Left colon (tissue), 2 donors: ENCODE measurements at places on chromosomes 2 and 18.

- DNase-seq, result no peak
These were observed 68.3 kb downstream of the REV1 start for GRCh38 chr2:99421469-99421868.

- DNase-seq, result peak; percentile 54
These were observed 3.1 kb downstream of the STK39 start for GRCh38 chr2:168244318-168244717.

DNA sequence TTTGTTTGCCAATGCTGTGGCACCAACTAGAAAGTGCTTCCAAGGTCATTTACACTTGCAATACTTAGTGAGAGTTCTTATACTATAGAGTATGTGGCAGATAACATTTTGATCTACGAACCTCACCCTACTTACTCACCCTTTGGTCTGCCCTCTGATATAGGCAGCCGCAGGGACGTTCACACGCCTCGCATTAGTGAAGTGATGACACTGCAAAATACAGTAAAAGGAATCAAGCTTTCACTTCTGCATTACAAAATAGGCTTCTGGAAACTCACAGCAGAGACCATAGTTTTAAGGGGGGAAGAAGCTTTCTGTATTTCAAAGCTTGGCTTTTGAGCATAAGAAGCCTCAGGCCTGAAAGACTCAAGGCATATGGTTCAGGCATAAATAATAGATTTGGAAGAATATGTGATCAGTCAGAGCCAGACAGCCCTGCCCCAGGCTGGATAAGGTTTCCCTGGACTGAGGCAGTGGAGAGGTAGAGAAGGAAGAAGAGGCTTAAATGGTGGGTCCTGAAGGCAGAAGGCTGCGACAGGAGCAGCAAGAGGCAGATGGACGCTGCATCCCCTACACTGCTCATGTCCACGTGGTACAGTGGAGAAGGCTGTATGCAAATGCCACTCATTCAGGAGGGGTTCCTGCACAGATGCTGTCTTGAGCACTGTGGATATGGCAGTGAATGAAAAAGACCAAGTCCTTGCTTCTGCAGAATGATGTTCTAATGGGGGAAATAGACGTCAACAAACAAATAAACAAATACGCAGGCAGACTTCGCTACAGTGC lies 63.1 kb downstream of the FECH start:
- DNase-seq, result no peak

GRCh38 chr2:67258831-67259230 lies 138.3 kb upstream of the ETAA1 start:
- no peak for DNase-seq

- DNase-seq, result no peak
These were observed 216.8 kb downstream of the CAMKMT start for GRCh38 chr2:44578471-44579093.

- no peak for DNase-seq
These were observed 65.4 kb downstream of the TET3 start for GRCh38 chr2:74050151-74050550.

DNA sequence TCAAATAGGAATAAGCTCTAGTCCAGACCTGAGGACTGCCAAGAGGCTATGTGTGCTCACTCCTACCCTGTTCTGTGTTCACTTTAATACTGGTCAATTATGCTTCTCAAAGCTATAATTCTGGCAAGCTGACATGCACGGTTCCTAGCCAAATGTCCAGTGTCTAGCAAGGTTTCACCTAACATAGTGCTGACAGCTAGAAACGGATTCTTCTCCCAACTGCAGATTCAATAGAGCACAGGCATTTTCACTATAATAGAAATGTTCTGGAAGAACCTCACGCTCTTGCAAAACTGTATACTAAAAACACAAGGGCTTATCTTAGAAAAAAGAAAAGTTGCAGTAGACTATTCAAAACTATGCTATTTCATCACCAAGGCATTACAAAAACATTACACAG lies 45.1 kb downstream of the HDAC4 start:
- DNase-seq, result no peak

DNA sequence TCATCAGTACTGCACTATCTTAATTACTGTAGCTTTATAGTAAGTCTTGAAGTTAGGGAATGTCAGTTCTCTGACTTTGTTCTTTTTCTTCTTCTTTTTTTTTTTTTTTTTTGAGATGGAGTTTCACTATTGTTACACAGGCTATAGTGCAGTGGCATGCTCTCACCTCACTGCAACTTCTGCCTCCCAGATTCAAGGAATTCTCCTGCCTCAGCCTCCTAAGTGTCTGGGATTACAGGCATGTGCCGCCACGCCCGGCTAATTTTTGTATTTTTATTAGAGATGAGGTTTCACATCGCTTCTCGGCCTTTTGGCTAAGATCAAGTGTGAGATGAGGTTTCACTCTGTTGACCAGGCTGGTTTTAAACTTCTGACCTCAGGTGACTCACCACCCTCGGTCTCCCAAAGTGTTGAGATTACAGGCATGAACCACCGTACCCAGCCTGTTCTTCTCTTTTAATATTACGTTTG lies 41.9 kb upstream of the TANC1 start:
- DNase-seq, result no peak

- no peak for DNase-seq
These were observed 224.1 kb downstream of the LRP1B start for GRCh38 chr2:141906678-141907077.

DNA sequence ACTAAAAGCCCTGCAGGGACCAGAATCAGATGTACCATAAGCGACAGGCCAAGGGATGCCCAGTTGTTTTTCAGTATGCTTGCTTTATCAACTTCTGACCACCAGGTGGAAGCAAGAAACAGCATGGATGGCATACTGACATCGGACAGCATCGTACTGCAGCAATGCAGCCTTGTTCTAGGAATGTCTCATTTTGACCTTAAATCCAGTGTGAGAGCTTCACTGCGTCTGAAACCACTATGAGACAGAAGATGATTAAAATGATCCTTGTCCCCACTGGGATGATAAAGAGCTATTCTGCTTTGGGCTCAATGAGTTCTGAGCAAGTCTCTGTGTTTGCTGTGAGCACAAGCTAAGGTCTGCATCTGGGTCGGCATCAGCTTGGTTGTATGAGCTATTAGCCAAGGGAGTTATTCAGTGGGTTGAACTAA lies 54.3 kb downstream of the CDK15 start:
- no peak for DNase-seq

GRCh38 chr18:3901811-3902210 lies 451.8 kb downstream of the TGIF1 start:
- no peak for DNase-seq

DNA sequence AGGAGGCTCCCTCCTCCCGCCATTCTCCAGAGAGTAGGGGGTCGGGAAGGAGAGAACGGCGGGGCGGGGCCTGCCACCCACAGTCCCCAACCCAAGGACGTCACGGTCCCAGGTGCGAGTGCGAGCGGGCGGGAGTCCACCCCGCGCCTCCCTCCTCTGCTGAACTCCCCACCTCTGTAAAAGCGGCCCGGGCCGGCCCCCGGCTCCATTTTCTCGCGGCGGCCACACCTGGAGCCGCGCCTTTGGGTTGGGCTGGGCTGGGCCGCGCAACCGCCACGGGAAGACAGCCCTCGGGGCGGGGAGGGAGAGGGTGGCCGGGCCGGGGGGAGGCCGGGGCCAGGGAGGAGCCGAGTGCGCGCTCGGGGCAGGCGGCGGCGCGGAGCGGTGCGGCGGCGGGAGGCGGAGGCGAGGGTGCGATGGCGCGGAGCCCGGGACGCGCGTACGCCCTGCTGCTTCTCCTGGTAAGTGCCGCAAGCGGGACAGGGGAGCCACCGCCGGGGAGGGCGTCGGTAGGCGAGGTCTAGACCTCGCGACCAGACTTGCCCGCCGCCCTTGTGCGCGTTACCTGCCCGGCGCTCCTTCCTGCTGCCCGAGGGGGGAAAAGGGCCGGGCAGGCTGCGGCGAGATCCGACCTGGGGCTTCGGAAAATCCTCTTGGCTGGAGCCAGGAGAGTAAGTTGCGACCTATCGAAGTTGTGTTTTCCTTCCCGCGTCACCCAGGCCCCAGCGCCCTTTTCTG lies at the start of gene DSG2:
Gene DSG2, plus strand, starts transcription at position 342 of the 738 bp plus-strand sequence. Its CDS starts 75 bp downstream, at position 417.
- DNase-seq, result peak; percentile 92

DNA sequence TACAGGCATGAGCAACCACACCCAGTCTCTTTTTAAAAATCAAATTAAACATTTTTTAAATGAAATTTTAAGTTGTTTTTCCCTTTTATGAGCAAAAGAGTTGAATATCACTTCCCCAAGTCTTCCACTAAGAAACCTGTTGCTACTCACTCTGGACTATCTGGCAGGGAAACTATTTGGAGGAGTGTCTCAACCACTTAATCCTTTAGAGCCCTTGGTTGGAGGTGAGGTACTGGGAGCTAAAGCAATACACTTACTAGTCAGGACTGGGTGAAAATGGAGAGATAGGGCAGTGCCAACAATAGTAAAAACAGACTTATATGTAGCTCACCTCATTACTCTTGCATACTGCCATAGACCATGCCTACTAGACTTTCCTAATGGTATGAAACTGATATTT lies 135.5 kb downstream of the RND3 start:
- no peak for DNase-seq

GRCh38 chr18:8358033-8358765 lies 251.0 kb upstream of the RAB12 start:
- DNase-seq, result no peak

DNA sequence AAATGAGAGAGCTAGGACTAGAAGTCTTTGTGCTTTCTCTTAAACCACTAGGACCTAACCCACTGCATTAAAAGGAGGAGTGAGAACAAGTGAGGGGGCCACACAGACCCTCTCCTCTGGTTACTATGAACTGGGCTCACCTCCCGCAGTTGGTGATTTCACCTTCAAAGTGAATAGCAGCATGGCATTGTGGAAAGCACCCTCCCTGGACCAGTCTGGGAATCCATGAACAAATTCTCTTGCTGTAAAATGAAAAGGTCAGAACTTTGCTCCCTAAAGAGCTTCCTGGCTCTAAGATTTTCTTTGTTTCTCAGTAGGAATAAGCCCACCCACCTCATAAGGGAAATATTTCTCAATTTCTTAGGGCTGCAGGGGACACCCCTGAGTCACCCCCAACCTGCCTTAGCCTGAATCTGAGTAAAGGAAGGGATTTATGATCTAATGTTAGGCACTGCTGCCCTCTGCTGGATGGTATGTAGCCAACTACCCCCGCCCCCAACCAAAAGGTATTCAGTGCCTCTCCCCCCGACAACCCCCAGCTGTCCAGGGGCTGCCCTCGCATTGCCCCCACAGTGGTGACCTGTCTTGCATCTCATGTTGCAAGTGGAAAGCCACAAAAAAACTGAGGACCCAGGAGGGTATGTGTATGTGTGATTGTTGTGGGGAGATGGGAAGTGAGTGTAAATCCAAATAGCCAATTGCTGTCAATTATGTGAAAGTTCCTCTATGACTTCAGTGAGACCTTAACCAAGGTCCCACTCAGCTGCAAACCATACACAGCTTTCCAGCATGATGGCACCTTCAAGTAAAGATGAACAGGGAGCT lies 230.9 kb upstream of the SLC14A2 start:
- DNase-seq, result peak; percentile 28

- DNase-seq, result no peak
These were observed 479.7 kb upstream of the RAB6C start for GRCh38 chr2:129499747-129500146.
